ENCODE measurements at places on chromosomes 3 and 15. TPM values are rescaled to one million over a fixed set of nuclear protein-coding genes. Genes with fewer than 3 reads are reported as not detected.

The THAP10 gene
- not detected for polyA plus RNA-seq

The CA12 gene
- polyA plus RNA-seq: not detected

The KBTBD13 gene
- not detected for polyA plus RNA-seq

The SLC35A5 gene
- polyA plus RNA-seq: 25.0 TPM

The B3GALNT1 gene
- polyA plus RNA-seq: 0.74 TPM

The TMCO5A gene
- not detected for polyA plus RNA-seq

The SPTSSB gene
- polyA plus RNA-seq: not detected

The EAF1 gene
- 9.4 TPM for polyA plus RNA-seq

The GADL1 gene
- polyA plus RNA-seq: not detected
